ENCODE measurements at places on chromosomes 4 and X. TPM values are rescaled to one million over a fixed set of nuclear protein-coding genes. Genes with fewer than 3 reads are reported as not detected.

Gene SMIM10
- total RNA-seq: 7.1 TPM

Gene MTMR8
- 0.72 TPM for total RNA-seq

Gene TMPRSS11D
- total RNA-seq: not detected

Gene IL21
- total RNA-seq: not detected

Gene MAGEA4
- total RNA-seq: not detected

GRCh38 chrX:133638285-133638684 is 223.0 kb upstream of the GPC4 start:
- no peak overlapping the region for H3K4me3 ChIP-seq
- peak; percentile 44 for DNase-seq
- H3K27me3 ChIP-seq: peaks cover 4% of the 10 kb centered on the region
- no peaks in the 10 kb centered on the region for H3K4me1 ChIP-seq

DNA sequence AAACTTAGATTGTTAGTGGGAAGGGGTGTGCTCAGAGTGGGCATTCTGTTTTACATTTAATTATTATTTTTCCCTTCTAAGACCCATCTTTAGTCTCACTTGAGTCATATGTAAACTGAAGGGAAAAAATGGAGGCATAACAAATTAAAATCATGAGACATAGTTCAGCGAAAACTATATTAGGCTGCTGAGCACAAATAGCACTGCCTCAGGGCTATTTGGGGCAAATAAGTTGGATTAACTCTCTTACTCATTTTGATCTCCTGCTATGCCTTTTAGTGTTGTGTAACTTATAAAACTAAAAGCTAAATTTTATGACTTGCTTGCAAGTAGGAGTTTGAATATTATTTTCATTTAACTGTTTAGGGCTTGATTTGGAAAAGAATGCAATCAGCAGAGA is 1329.2 kb upstream of the PCDH7 start:
- H3K4me1 ChIP-seq: no peaks in the 10 kb centered on the region
- peak; percentile 23 for DNase-seq
- no peak overlapping the region for H3K27ac ChIP-seq
- H3K36me3 ChIP-seq: no peaks in the 10 kb centered on the region
- no peaks in the 10 kb centered on the region for H3K27me3 ChIP-seq
- no peak overlapping the region for H3K4me3 ChIP-seq

DNA sequence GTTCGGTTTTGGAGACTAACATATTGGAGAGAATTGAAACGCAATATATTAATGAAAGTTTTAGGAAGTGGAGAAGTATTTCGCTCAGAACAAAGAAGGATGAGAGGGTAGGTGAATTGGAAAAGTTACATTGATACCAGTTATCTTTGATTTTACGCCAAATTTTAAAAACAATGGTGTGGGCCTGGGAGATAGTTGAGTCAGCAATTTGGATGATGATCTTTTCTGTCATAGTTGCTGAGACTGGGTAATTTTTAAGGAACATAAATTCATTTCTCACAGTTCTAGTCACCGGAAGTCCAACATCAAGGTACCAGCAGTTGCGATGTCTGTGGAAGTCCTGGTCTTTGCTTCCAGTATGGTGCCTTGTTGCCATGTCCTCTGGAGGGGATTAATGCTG is 644.8 kb upstream of the LCORL start:
- DNase-seq: no peak
- H3K4me3 ChIP-seq: no peak overlapping the region
- no peaks in the 10 kb centered on the region for H3K4me1 ChIP-seq
- no peak overlapping the region for H3K27ac ChIP-seq
- H3K27me3 ChIP-seq: no peaks in the 10 kb centered on the region

DNA sequence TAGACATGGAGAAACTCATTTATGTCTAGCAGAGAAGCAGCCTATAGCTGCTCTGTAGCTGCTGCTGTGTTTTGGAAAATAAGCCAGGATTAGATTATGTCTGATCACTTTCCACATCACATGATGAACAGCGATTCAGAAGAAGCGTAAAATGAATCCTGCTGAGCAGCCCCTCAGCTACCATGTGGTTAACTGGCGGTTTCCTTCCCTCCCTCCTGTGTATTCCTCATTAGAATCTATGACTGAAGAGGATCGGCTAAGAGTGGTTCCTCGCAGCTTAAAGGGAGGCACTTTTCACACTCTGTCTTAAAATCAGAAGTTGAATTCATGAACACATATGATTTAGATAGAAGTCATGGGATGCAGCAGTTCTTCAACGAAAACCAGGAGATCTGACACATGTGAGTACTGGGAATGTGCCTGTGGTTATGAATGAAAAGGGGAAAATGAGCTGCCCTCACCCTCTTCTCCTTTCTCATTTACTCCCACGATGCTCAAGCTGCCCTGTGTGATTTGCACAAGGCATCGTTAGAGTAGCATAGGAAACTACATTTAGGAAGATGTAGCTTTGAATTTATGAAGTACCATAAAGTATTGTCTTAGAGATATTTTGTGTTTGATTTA is at the start of gene PPEF1:
Gene PPEF1, plus strand, starts transcription at position 220 of the 624 bp plus-strand sequence. Its CDS starts 136 bp downstream, at position 356.
- H3K36me3 ChIP-seq: no peaks in the 10 kb centered on the region
- H3K4me3 ChIP-seq: no peak within 1 kb of the TSS
- no peaks in the 10 kb centered on the region for H3K4me1 ChIP-seq
- peaks cover 11% of the 10 kb centered on the region for H3K27me3 ChIP-seq

DNA sequence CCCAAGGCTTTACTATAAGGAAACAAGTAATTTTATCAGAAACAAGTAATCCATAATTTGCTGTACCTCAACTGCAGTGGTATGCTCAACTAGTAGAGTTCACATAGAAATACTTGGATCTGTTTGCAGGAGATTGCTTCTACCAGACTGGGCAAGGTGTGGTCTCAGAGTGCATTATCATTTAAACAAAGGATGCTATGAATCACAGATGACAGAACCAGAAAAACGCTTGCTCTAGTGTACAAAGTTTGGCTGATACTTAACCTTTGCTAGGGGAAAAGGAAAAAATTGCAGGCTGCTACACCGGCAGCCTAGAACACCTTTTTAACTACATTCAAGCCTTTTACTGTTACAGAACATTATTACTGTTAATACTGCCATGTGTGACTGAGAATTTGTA is 97.1 kb downstream of the ENOX2 start:
- no peaks in the 10 kb centered on the region for H3K36me3 ChIP-seq
- no peaks in the 10 kb centered on the region for H3K4me1 ChIP-seq
- H3K4me3 ChIP-seq: no peak overlapping the region
- no peak for DNase-seq
- H3K27ac ChIP-seq: no peak overlapping the region

DNA sequence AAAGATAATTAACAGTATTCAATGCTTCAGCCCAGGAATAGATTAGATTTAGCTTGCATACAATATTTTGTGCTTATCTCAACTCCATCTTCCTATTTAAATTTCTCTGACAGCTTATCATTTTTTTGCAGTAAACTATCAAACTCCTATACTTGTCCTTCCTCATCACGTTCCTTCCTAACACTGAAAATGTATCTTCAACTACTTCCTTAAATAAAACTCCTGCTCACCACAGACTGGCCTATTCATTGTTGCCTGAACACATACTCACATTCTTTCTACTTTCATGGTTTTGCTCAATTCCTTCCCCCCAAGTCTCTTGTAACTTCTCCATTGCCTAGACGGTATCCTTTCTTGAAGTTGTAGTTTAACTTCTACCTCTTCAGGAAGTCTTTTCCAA is 28.5 kb upstream of the PTPN13 start:
- no peak overlapping the region for H3K27ac ChIP-seq
- H3K4me1 ChIP-seq: no peaks in the 10 kb centered on the region
- no peaks in the 10 kb centered on the region for H3K36me3 ChIP-seq
- H3K27me3 ChIP-seq: no peaks in the 10 kb centered on the region

- no peaks in the 10 kb centered on the region for H3K36me3 ChIP-seq
- H3K4me1 ChIP-seq: peaks cover 54% of the 10 kb centered on the region
- no peak overlapping the region for H3K4me3 ChIP-seq
Measured at GRCh38 chr4:53014881-53015280, 152.8 kb downstream of the RASL11B start.

- peak; percentile 27 for DNase-seq
- no peaks in the 10 kb centered on the region for H3K27me3 ChIP-seq
- no peak overlapping the region for H3K27ac ChIP-seq
Measured at GRCh38 chr4:53782458-53782845, 191.2 kb upstream of the LNX1 start.

DNA sequence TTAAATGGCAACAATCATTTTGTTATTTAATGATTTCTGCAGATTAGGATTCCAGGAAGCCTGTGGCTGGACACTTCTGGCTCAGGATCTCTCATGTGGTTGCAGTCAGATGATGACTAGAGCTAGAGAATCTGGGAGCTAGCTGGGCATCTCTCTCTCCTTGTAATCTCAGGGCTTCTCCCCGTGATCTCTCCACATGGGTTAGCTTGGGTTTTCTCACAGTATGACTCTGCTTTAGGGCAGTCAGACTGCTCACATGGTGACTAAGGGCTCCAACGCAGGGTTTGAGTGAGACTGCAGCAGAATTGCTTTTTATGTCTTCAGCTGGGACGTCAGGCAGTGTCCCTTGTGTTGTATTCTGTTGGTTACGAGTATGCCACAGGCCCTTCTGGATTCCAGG is 361.4 kb downstream of the CBLL2 start:
- H3K4me3 ChIP-seq: peak overlapping the region; percentile 5
- H3K27me3 ChIP-seq: no peaks in the 10 kb centered on the region
- peak; percentile 68 for DNase-seq
- H3K27ac ChIP-seq: peak overlapping the region; percentile 77
- H3K4me1 ChIP-seq: peaks cover 16% of the 10 kb centered on the region

- H3K36me3 ChIP-seq: no peaks in the 10 kb centered on the region
- H3K4me3 ChIP-seq: peak overlapping the region; percentile 66
- H3K27me3 ChIP-seq: no peaks in the 10 kb centered on the region
- peak; percentile 97 for DNase-seq
- no peak overlapping the region for H3K27ac ChIP-seq
- peaks cover 26% of the 10 kb centered on the region for H3K4me1 ChIP-seq
Measured at GRCh38 chrX:10014462-10015354, 47.5 kb downstream of the CLDN34 start.

GRCh38 chr4:101421386-101421785 is 74.1 kb upstream of the PPP3CA start:
- no peak overlapping the region for H3K4me3 ChIP-seq
- no peaks in the 10 kb centered on the region for H3K36me3 ChIP-seq
- no peak overlapping the region for H3K27ac ChIP-seq
- peaks cover 4% of the 10 kb centered on the region for H3K4me1 ChIP-seq

DNA sequence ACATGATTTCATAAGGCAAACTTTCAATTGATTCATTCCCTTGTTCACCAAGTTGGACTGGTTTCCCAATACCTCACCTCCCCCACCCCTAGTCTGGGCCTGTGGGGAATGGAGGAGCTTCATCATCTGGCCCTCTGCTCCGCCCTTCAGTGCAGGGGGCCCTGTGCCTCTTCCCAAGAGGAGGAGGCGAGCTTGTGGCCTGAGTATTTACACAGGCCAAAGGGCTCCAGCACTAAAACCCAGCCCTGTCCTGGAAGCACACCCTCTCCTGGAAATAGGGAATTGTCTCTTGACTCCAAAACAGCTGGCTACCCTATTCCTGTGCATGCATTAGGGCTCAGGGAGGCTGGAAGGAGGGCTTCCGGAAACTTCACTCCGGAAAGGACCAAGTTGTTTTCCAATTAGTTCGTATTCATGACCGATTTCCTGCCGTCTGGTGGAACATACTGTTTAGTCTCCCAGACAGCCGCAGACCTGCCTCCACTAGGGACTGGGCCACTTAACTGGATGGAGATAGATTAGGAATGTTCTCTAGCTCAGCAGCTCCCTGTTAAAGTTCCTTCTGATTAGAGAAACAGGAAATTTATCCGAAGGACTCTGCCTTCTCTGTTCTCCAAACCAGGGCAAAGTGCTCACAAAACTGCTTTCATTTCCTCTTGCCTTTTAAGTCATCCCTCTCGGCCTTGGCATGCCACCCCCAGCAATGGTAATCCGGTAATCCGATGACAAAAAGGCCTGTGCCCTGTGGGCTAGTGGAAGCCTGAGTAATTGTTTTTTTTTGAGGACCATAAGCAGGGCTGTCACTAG is 5.8 kb downstream of the SRPX2 start:
- peak overlapping the region; percentile 82 for H3K27ac ChIP-seq
- H3K27me3 ChIP-seq: peaks cover 8% of the 10 kb centered on the region
- DNase-seq: peak; percentile 68
- H3K4me1 ChIP-seq: peaks cover 54% of the 10 kb centered on the region
- peak overlapping the region; percentile 9 for H3K4me3 ChIP-seq
- H3K36me3 ChIP-seq: no peaks in the 10 kb centered on the region

GRCh38 chr4:183633476-183634400 is 25.2 kb downstream of the RWDD4 start:
- no peak overlapping the region for H3K27ac ChIP-seq
- H3K4me1 ChIP-seq: peaks cover 22% of the 10 kb centered on the region
- DNase-seq: no peak
- no peak overlapping the region for H3K4me3 ChIP-seq
- no peaks in the 10 kb centered on the region for H3K36me3 ChIP-seq

GRCh38 chr4:121185960-121186359 is 21.8 kb upstream of the TNIP3 start:
- no peak overlapping the region for H3K27ac ChIP-seq
- no peak overlapping the region for H3K4me3 ChIP-seq
- DNase-seq: no peak
- peaks cover 8% of the 10 kb centered on the region for H3K4me1 ChIP-seq

- H3K36me3 ChIP-seq: peaks cover 3% of the 10 kb centered on the region
- peak; percentile 50 for DNase-seq
- H3K27me3 ChIP-seq: peaks cover 3% of the 10 kb centered on the region
- H3K4me1 ChIP-seq: no peaks in the 10 kb centered on the region
- H3K4me3 ChIP-seq: no peak overlapping the region
Measured at GRCh38 chrX:102833136-102833535, 103.9 kb upstream of the RAB40AL start.

DNA sequence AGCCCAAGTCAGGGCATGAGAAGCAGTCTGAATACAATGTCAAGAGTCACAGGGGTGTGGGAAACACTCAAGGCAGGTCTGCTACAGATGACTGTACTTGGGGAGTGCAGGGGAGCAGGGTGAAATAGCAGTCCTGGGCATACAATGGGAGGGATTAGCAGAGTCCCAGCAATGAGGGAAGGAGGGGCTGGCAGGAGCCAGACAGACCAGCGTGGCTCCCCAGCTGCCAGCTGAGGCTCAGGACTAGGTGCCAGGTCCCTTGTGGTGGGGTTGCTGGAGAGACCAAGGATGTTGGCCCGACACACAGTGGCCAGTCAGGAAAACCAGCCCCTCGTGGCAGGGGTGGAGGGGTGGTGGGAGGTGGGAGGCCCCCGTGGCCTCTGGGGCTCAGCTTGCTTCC is 86.6 kb downstream of the RTL5 start:
- no peak for DNase-seq
- H3K4me3 ChIP-seq: no peak overlapping the region
- no peaks in the 10 kb centered on the region for H3K36me3 ChIP-seq
- no peaks in the 10 kb centered on the region for H3K4me1 ChIP-seq

- H3K4me1 ChIP-seq: no peaks in the 10 kb centered on the region
- no peak for DNase-seq
- H3K27me3 ChIP-seq: no peaks in the 10 kb centered on the region
- H3K27ac ChIP-seq: no peak overlapping the region
- H3K4me3 ChIP-seq: no peak overlapping the region
Measured at GRCh38 chr4:175062183-175062592, 144.0 kb downstream of the ADAM29 start.

GRCh38 chr4:7266525-7267292 is 74.4 kb downstream of the SORCS2 start:
- H3K27me3 ChIP-seq: peaks cover 5% of the 10 kb centered on the region
- peak overlapping the region; percentile 18 for H3K4me3 ChIP-seq
- no peaks in the 10 kb centered on the region for H3K36me3 ChIP-seq
- peak; percentile 99 for DNase-seq

GRCh38 chr4:59698041-59698440 is 1502.1 kb upstream of the ADGRL3 start:
- no peak for DNase-seq
- H3K36me3 ChIP-seq: no peaks in the 10 kb centered on the region
- H3K27ac ChIP-seq: no peak overlapping the region
